ENCODE measurements at places on chromosomes 1 and 21.

DNA sequence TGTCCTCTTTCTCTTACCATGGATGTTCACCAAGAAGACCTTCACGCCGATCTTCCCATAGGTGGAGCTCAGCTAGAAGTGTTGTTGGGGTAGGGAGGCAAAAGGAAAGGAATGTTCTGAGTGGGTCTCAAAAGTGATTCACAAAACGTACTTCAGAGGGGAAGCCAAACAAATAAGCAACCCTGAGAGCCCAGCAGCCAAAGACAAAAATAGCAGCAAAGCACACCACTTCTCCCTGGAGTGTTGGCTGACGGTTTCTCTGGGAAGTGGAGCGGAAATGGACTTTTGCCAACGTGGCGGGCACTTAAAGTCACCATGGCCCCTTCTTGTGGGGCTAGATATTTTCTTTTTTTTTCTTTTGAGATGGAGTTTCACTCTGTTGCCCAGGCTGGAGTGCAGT lies 23.1 kb downstream of the SLC26A9 start:
- no peak for DNase-seq

- DNase-seq: no peak
These were observed 24.4 kb upstream of the RGS2 start for GRCh38 chr1:192784397-192784796.

DNA sequence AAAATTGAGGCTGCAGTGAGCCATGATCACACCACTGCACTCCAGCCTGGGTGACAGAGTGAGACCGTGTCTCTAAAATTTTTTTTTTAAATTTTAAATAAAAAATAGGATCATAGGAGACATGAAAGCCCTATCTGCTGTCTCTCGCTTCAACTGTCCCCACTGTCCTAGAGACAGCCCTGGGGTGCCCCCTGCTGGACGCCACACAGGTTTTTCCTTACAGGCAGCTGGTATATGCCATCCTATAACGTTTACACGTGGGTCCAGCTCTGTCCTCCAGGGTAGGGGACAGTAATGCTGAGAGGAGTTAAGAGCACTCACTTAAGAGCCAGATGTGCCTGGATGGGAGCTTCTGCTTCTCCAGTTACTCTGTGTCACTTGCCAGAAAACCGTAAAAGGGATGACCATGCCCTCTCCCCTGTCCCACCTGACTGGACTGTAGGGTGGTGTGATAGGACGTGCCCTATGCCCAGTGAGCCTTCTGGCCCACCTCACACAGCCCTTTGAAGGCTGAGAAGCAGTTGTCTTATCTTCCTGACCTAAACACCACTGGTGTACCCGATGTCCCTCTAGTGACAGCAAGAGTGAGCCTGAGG lies 8.5 kb downstream of the FBXO2 start:
- DNase-seq: peak; percentile 75

GRCh38 chr1:53176452-53177208 lies 20.0 kb upstream of the CPT2 start:
- no peak for DNase-seq

DNA sequence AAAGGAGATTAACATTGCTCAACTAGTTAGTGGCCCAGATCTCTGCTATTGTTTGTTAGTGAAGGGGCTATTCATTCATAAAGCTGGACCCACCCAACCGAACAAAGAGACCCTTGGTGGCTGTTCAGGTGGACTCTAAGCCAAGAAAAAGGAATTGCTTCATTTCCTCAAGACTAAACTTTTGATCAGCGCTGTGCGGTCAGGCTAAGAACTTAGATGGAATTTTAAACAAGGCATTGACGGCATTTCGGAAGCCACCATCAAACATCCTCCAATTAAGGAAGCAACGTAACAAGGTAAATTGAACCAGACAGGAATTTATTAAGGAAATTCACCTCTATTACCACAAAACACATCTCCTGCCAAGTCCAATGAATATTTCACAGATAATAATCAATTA lies 19.9 kb upstream of the SHCBP1L start:
- DNase-seq: no peak

GRCh38 chr1:111911061-111911460 lies 78.4 kb downstream of the KCND3 start:
- no peak for DNase-seq

GRCh38 chr1:39592069-39592468 lies 15.5 kb upstream of the PABPC4 start:
- DNase-seq: no peak

DNA sequence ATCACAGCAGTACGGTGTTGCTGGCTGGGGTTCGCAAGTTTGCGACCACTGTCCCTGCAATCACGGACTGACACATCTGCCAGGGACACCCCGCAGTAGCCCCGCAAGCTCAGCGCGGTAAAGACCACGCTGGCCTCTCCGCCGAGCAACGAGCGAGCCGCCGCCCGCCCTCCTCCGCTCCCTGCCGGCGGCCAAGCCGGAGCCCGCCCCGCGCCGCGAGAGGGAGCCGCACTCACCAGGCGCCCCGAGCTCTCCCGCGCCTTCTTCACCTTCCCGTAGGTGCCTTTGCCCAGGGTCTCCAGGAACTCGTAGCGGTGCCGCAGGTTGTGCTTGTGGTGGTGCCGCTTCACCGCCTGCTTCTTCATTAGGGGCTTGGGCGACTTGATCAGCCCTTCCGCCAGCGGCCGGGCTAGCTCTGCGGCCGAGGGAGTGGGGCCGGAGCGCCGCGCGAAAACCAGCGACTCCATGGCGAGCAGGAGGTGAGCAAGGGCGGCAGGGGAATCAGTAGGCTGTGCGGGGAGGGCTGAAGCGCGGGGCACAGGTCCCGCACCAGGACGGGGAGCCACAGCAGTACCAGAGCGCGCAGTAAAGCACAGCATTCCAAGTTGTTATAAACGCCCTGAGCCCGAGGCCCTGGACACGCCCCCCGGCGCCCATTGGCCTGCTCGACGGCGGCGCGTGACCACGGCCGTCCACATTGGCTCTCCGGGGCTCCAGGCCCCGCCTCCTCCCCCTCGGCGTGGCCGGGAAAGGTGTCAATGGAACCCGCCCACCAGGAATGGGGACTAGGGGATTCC lies at the start of gene NUAK2:
TSS of gene NUAK2 (minus strand) at position 584 of the 797 bp plus-strand sequence. CDS start at position 467, 117 bp downstream.
- peak; percentile 81 for DNase-seq

- DNase-seq: no peak
These were observed 13.0 kb downstream of the RGS1 start for GRCh38 chr1:192588546-192588945.

GRCh38 chr1:68938051-68938666 lies 441.3 kb upstream of the DEPDC1 start:
- no peak for DNase-seq

GRCh38 chr21:16193496-16194094 lies 463.8 kb downstream of the USP25 start:
- no peak for DNase-seq

DNA sequence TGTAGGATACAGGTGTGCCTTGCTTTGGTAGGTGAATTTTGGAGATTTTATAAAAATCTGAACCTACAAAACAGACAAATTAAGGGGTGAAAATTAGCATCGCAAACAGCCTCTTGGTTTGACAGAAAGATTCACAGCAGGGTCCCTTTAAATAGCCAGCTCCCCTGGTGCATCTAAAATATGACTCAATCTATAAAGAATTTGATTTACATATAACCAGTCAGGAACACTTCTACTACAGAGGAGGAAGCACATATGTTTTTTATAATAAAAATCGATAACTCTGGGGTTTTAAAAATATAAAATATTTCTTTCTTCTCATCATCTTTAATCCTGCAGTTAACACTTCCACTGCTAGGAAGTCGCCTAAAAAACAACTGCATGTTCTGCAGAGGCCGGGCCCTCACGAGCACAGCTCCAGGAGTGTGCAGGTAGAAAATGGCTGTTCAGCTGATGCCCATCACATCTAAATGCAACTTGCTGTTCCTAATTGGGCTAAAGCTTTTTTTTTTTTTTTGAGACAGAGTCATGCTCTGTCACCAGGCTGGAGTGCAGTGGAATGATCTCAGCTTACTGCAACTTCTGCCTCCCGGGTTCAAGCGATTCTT lies 203.4 kb downstream of the HS2ST1 start:
- no peak for DNase-seq

GRCh38 chr1:41484402-41485241 lies at the start of gene EDN2:
Gene EDN2, minus strand, starts transcription at chr1:41484683. Its CDS starts 82 bp downstream, at chr1:41484601.
- no peak for DNase-seq

DNA sequence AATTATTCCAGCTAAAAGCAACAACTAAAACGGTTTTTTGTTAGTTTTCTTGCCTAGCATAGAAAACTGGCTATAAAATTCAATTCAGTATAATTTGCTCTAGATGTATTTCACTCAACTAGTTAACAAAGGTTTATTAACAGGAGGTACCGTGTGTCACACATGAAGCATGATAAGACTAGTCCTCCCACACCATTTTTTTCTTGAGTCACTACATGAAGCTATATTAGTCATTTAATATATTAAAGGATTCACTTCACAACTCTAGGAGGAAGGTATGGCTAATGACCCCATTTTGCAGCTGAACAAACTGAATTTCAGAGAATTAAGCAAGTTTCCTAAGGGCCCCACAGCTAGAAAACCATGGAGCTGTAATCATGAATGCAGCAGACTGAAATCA lies 307.8 kb upstream of the USP25 start:
- no peak for DNase-seq

DNA sequence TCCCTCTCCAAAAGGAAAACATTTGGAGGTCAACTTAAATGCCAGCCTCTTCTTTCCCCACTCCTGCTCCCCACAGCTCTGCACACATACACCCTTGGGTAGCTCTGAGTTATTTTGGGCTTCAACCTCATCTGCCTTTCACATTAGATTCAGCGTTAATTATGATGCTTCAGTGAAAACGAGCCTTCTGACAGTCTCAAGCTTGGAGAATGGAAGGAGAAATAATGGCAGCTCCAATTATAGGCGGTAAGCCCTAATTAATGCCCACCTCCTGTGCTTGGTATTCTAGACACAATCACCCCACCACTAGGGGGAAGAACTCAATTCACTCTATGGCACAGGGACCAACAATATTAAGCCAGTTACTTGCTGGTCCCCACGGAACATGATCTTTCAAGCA lies 397.9 kb downstream of the BRINP2 start:
- DNase-seq: no peak

DNA sequence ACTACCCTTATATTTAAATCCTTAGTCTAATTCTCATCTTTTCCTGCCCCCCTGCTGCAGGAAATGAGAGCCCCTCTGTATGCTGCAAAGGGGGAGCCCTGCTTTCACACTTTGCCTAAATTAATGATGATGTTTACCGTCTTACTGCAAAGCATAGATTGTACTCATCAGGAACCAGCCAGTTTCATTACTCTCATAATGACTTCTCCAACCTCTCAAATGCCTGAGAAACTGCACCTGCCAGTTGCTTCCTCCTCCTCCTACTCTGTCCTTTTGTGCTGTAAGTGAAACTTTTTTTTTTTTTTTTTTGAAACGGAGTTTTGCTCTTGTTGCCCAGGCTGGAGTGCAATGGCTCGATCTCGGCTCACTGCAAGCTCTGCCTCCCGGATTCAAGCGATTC lies 101.7 kb downstream of the ADSS2 start:
- DNase-seq: peak; percentile 57

GRCh38 chr1:229028544-229028943 lies 242.4 kb upstream of the RAB4A start:
- no peak for DNase-seq

DNA sequence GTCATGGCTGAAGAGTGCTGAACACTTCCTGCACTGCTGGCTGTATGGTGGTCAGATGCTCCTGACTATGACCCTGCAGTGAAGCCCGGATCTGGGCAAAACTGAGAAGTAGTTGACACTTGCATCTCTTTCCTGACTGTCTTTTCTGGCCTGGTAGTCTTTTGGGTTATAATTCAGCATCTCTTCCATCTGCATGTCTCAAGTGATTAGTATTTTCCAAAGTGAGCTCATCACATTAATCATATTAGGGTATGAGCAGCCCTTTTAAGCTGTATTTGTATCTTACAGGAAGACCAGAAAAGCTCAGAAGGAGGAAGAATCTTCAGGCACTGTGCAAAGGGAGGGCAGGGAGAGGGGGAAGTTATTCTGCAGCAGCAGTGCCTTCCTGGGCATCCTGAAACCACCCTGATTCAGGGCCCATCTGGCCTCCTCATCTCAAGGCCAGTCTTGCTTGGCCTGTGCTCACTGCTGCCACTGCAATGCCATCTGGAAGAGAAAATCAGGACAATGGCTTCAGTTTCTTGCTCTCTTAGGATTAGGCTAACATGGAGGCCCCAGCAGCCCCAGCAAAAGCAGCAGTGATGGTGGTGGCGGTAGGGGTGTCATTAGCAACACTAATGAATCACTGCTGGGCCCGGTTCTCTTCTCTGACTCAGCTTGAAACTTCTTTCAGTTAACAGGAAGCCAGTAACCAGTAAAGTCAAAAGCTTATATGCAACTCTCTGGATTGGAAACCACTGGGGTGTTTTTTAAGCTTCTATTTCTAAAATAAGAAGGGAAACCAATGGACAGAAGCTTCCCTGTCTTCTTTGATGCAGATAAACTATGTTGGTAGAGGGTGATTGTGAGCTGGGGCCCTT lies 63.3 kb upstream of the WDR26 start:
- DNase-seq: peak; percentile 82

DNA sequence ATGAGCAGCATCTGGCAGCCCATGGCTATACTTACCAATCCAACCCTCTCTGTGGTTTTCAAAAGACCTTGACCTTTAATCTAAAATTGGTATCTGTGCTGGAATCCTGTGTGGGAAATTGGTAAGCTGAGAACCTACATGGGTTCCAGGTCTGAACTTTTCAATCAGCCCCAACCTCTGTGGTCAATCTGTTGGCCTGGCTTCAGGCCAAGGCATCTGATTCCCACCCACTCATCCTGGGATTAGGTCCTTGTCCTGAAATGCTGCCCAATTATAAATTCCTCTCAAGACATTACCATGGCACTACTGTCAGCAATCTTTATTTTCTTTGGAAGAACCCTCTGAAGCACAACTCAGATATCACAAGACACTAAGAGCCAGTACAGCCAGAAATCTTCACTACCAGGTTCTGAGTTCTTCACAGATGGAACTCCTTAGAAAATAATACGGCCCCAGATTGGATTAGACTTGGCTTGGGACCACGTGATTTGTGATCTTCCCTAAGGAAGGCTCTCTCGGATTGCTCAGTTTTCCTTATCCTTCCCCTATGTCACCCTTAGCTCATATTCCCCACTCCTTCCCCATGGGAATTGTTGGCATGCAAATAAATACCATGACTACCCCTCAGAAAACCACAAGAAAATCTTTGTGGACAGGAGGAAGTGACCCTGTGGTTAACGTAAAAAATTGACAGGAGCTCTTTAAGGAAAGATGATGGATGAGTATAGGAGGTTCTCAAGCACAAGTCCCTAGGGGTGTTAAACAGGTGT lies 207.9 kb upstream of the ST6GALNAC5 start:
- DNase-seq: no peak

- no peak for DNase-seq
These were observed 160.2 kb downstream of the RPS6KC1 start for GRCh38 chr1:213211201-213211600.

DNA sequence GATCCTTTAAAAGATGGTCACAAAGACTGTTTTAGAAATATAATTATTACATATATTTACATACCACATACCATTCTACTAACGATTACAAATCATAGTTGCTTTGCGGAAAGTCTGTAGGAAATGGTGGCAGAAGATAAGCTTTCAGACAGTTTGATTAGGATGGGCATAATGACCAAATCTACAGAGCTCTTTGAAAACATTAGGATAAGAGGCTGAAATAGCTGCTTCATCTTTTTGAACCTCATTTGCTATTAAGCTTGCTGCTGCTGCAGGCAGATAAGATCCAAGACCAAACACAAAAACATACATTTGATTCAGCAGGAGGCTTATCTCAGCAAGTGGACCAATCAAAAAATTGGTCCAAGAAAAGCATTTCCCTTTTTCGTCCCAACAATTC lies 47.1 kb downstream of the DDAH1 start:
- DNase-seq: no peak

Data from GM13976 (cell line).